ENCODE measurements at places on chromosomes 12 and 14. TPM values are rescaled to one million over a fixed set of nuclear protein-coding genes. Genes with fewer than 3 reads are reported as not detected.
A peak's percentile ranks its signal among the peaks of the same experiment; 100 is the strongest.

RIPK3 gene
- total RNA-seq: 25.3 TPM

DNA sequence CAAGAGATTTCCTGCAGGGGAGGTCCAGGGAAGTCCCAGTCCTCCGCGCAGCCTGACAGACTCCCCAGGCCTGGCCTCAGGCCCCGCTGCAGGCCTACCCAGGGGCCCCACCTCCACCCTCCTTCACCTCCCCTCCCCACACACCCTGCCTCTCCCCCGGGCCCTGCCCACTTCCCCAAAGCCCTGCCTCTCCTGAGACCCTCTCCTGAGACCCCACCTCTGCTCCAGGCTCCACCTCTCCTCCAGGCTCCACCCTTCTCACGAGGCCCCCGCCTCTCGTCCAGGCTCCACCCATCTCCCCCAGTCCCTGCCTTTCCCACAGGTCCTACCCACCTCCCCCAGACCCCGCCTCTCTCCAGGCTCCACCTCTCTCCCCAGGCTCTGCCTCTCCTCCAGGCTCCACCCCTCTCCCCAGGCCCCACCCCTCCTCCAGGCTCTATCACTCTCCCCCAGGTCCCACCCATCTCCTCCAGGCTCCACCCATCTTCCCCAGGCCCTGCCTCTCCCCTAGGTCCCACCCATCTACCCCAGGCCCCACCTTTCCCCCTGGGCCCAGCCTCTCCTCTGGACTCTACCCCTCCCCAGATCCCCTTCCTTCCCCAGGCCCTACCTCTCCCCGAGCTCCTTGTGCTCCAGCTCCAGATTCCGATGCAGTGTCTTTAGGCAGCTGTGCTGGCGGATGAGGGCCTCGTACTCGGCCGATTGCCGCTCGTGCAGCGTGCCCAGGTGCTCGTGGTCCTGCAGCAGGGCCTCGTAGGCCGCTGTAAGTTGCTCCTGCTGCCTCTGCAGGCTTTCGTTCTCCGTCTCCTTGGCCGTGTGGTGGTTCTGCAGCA, 58.8 kb upstream of the GPR68 start:
- DNase-seq: no peak
- no peaks in the 10 kb centered on the region for H3K27me3 ChIP-seq
- no peak overlapping the region for H3K27ac ChIP-seq
- no peak overlapping the region for H3K4me3 ChIP-seq
- peaks cover 4% of the 10 kb centered on the region for H3K4me1 ChIP-seq

HOXC6 gene
- 0.40 TPM for total RNA-seq

- no peaks in the 10 kb centered on the region for H3K27me3 ChIP-seq
- H3K36me3 ChIP-seq: no peaks in the 10 kb centered on the region
- H3K4me1 ChIP-seq: peaks cover 23% of the 10 kb centered on the region
- DNase-seq: no peak
- H3K27ac ChIP-seq: peak overlapping the region; percentile 97
These were observed 936 bp downstream of the TFCP2 start for GRCh38 chr12:51171884-51172514.

Data from upper lobe of left lung (tissue), 6 donors.